ENCODE measurements at places on chromosomes 5 and 9.

DNA sequence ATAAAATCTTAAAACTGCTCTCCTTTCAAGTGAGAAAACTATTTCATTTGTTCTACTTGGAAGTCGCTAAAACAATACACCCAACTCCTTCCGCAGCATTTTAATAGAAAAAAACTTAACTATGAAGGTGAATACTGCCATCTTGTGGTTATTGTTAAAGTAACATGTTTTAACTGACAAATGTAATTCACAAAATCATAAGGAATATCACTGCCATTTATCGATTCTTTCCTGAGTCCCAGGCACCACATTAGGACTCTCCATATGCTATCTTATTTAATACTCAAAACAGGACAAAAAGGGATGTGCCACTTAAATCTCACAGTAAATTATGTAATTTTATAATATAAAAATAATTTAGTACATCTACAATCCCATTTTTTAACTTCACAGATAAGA lies 130.5 kb upstream of the ITGA1 start:
- no peak for DNase-seq

DNA sequence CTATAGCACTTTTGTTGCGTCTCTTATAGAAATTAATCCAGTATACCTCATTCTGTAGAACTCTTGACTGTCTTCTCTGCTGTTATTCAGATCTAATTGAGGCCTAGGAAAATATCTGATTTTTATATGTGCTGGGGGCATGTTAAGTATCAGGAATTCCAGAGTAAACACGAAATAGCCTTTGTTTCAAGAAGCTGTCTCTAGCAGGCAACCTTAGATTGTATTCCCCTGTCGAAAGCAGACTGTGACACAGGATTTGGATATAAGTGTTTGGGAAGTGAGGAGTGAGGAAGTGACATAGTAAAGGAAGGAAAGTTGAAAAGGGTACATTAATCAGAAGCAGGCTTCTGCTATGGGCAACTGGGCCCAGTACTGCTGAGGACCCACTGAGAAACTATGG lies 72.1 kb upstream of the RASA1 start:
- no peak for DNase-seq

DNA sequence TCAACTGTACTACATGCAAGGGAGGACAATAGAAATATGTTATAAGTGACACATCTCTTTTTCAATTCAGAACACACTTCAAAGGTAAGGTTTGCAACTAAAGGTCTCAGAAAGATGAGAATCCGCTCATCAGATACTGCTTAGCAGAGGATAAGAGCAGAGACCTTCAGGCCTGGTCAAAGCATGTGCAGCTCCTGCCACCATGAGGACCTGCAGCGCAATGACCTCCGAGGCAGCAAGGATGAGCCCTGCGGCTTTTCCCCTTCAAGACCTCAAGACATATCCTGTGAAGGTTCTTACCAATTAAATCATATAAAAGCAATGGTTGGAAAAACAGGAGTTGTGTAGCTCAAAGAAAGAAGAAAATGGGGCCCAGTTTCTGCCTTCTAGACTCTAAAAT lies 135.8 kb downstream of the TRIM36 start:
- no peak for DNase-seq

- no peak for DNase-seq
Measured at GRCh38 chr5:158212917-158213316, 354.0 kb upstream of the CLINT1 start.

DNA sequence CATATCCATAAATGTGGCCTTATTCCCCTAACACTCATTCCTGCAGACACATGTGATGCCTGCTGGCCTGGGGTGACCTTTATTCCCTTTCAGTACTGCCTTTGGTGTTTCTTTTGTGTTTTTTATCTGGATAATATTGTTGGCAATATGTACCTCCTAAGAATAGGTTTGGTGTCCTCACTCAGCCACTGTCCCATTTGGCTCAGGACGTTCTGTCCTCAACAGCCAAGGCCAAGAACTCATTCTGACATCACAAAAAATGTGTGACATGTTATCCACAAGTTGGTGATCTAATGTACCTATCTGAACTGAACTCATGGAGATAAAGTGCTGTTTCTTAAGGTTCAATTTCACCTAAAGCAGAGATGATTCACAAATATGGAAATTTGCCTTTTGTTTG lies 142.9 kb upstream of the GRAMD2B start:
- no peak for DNase-seq

GRCh38 chr9:116849721-116850120 lies 162.6 kb downstream of the TRIM32 start:
- no peak for DNase-seq

Measured in stimulated activated CD4-positive, alpha-beta T cell treated with anti-CD3 and anti-CD28 coated beads, Interleukin-1b, Interleukin-23, amount 100 ng/mL, for 4 hours (primary cell).